Left hindlimb (tissue), 1 donor: ENCODE measurements at places on chromosomes 6 and 20.
A peak's percentile ranks its signal among the peaks of the same experiment; 100 is the strongest.

- DNase-seq: no peak
Measured at GRCh38 chr20:5882166-5882565, 68.2 kb downstream of the TRMT6 start.

GRCh38 chr6:14231501-14232280 is 114.1 kb downstream of the CD83 start:
- no peak for DNase-seq

DNA sequence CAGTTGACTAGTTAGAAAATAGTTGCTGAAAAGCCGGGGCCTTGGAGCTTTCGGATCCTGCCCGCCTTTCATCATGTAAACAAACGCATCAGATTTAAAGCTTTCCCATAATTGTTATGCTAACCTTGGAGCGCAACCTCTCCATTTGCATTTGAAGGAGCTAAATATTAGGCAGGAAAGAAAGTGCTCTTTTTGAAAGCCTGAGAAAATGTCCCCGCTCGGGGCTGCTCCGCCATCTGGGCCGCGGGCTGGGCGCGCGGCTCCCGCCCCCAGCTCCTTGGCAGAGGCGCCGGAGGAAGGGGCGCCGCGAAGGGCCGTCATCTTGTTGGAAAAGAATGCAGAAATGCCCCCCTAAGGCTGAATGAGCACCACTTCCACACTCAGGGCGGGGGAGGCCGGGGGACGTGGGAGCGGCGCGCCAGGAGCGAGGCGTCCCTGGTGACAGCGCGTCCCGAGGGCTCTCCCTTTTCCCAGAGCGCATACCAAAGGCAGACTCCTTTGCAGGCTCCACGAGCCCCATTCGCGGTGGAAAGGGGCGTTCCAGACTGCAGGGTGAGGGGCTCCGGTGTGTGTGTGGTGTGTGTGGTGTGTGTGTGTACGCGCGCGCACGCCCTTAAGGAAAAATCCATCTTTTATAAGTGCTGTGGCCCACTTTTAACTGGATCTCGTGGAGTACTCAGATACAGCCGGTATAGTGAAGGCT is 145.6 kb upstream of the ID4 start:
- peak; percentile 44 for DNase-seq

- peak; percentile 60 for DNase-seq
Measured at GRCh38 chr6:109318328-109318876, 63.9 kb downstream of the CD164 start.

DNA sequence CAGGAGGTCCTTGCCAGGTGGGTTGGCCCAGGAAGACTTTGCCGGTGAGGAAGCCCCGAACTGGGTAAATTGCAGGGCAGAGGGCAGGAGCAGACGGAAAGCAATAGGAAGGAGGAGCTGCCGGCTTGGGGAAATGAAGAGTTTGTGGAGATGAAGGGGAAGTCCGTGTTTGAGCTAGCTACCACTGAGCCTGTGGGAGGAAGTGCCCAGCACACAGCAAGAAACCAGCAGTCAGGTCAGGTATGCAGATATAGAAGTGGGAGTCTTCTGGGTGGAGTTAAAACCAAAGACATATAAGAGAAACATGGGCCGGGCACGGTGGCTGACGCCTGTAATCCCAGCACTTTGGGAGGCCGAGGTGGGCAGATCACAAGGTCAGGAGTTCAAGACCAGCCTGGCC is 34.7 kb downstream of the CD24 start:
- DNase-seq: no peak

- peak; percentile 42 for DNase-seq
Measured at GRCh38 chr6:38871741-38872568, 156.8 kb downstream of the DNAH8 start.

- no peak for DNase-seq
Measured at GRCh38 chr6:12150812-12151432, 138.8 kb downstream of the HIVEP1 start.

DNA sequence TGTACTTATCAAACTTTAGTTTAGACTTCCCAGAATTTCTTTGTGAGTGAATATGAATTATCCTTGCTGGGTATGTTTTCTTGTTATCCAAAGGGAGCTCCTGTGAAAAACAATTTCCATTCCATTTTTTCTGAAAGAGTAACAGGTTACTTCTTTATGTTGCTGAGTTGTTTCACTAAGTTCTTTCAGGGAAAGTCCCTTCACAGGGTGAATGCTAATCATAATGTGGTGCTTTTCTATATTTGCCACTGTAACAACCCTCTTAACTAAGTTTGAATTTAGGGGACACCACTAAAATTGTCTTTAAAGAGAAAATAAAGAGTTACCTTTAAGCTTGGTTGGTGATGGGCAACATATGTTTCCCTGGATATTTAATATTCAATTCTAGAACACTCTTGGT is 79.4 kb downstream of the THEMIS start:
- no peak for DNase-seq

- no peak for DNase-seq
Measured at GRCh38 chr6:48426636-48427035, 315.6 kb upstream of the PTCHD4 start.

GRCh38 chr20:23248461-23248882 is 102.1 kb upstream of the NXT1 start:
- DNase-seq: no peak

GRCh38 chr20:57783196-57783595 is 73.4 kb upstream of the PMEPA1 start:
- DNase-seq: no peak

GRCh38 chr6:142802124-142802523 is 142.9 kb downstream of the HIVEP2 start:
- no peak for DNase-seq

- DNase-seq: no peak
Measured at GRCh38 chr6:44065443-44066140, 61.7 kb downstream of the MRPL14 start.

DNA sequence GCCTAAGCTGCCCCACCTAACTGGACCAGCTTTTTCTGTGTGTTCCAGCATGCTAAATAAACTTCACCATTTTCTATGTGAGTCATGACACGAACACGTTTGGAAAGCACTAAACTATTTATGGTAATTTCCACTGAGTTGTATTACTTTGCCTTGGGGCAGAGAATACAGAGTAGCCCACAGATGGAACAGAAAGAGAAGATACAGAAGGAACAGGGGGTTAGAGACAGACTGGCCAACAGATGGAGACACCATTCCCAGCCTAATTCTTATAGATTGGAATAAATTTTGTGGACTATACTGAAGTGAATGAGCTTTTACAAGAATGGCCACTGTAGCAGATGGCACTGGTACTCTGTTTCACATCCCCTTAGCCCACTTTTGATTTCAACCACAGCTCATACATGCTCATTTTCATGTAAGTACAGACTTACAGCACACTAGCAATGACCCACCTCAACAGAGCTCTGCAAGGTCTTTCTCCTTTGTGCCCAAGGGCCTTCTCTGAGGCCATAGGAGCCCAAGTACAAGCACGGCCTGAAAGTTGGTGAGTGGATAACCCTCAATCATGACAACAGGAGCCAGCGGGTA is 13.1 kb upstream of the NT5DC1 start:
- DNase-seq: no peak

DNA sequence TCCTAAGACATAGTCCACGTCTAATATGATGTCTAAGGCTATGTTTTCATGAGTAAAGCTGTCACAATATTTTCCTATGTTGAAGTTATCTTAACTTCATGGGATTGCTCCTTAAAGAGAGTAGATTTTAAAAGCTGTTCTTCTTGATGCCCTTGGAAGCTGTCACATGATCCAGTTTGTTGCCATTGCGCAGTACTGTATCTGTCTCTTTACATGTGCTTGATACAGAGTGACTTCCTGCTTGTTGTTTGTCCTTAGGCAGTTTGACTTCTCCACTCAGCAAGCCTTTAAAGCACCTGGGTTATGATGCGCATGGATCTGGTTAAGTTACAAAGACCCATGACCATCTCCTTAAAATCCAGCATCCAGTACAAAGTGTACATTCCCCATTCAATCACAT is 85.4 kb downstream of the CDYL start:
- no peak for DNase-seq

- no peak for DNase-seq
Measured at GRCh38 chr6:49202924-49203536, 260.0 kb downstream of the MMUT start.

- DNase-seq: no peak
Measured at GRCh38 chr6:38968702-38969149, 79.9 kb upstream of the GLP1R start.

GRCh38 chr6:170167657-170168159 is 123.2 kb downstream of the DLL1 start:
- peak; percentile 12 for DNase-seq

GRCh38 chr20:10221021-10221420 is 2.4 kb downstream of the SNAP25 start:
- DNase-seq: no peak

- DNase-seq: no peak
Measured at GRCh38 chr20:37971561-37972127, 61.6 kb downstream of the TTI1 start.

GRCh38 chr6:4350567-4351519 is 215.5 kb upstream of the ECI2 start:
- DNase-seq: no peak

GRCh38 chr6:21666853-21667681 is 73.5 kb downstream of the SOX4 start:
- DNase-seq: peak; percentile 43

- DNase-seq: no peak
Measured at GRCh38 chr6:151911401-151911800, 103.9 kb downstream of the ESR1 start.

GRCh38 chr20:50601511-50602431 is 89.6 kb downstream of the RIPOR3 start:
- DNase-seq: no peak
